Right forelimb (tissue), 1 donor: ENCODE measurements at places on chromosomes 11 and 22.

DNA sequence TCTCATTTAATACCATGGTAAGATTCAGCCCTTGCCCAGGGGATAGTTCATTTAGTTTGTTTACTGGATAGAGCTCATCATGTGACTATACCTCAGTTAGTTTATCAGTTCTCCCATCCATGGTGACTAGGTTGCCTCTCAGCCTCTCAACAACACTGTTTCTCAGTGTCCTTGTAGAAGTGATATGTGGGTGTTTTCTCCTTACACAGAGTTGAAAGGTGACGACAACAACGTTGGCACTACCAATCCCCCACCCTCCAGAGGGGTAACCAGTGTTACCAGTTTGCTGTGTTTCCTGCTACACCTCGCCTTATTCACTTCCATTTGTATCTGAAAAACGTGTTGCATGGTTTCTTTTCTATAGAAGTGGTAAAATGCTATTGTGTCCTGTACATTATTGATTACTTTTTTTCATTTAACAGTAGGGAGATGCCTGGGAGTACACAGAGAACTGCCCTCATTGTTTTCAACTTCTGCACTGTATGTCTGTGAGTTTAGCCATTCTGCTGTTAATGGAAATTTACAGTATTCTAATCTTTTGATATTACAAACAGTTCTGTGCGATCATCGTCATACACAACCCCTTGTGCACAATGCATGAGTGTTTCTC, 11.6 kb downstream of the NEAT1 start:
- no peak for DNase-seq

- no peak for DNase-seq
Measured at GRCh38 chr11:114914231-114915005, 236.1 kb downstream of the NXPE2 start.

GRCh38 chr11:64409278-64409677, 50.3 kb downstream of the RPS6KA4 start:
- no peak for DNase-seq

- DNase-seq: no peak
Measured at GRCh38 chr11:79259800-79260199, 181.0 kb downstream of the TENM4 start.

- DNase-seq: no peak
Measured at GRCh38 chr11:13362596-13363109, 85.1 kb downstream of the BMAL1 start.
